ENCODE measurements at places on chromosomes 2 and 18.

DNA sequence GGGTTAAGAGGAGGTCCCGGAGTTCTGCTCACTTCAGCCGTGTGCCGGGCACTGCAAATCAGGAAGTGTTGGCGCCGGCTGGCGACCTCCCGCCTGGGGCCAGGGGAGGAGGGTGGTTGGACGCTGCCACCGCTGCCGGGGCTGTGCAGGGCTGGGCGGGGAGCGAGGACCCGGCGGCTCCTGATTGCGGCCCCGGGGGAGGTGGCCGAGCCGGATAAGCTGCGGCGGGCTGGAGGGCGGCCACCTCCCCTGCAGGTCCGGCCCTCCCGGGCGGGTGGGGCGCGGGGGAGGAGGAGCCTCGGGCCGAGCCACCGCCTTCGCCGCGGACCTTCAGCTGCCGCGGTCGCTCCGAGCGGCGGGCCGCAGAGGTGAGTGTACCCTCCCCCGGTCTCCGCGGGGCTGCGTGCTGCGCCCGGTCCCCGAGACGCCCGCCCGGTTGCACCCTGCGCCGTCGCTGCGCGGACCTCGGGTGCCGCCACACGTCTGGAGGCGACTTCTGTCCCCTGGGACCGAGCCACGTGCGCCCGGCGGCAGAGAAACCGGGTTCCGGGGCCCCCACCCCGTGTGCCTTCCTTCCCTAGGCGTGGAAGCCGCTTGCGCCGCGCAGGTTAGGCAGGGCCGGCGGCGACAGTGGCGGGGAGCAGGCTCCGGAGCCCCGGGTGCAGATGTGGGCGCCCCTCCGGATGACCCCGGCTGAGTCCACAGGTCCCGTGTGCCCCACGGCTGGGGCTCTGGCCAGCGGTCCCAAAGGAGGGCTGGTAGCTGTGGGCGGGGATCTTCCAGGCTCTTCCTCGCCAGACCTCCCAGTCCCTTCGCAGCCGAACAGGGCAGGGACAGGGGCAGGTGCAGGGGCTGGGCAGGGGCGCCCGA is at the start of gene STEAP3:
STEAP3 (plus strand) TSS at position 314 of the 870 bp plus-strand sequence. CDS start 7,179 bp downstream, outside the sequence.
- no peak for DNase-seq

DNA sequence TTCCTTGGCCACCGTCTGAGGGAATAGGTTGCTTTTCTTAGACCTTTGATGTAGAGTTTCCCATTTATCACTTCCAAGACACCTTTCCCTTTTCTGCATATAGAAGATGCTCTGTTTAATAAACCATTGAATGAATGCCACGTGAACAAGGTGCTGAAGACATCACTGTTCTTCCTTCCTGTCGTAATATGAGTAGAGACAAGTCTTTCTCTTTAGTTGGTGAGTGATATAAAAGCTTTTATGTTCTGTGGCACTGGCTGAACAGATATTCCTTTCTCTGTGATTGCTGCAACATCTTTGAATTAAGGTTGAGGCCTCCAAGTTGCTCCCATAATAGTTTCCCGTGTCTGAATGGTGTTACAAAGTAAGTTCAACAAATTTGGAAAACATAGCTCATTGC is 38.7 kb downstream of the TTC39C start:
- DNase-seq: no peak

GRCh38 chr2:71730785-71731383 is 277.5 kb downstream of the DYSF start:
- DNase-seq: no peak

GRCh38 chr2:19360266-19360965 is 2.0 kb upstream of the OSR1 start:
- no peak for DNase-seq

DNA sequence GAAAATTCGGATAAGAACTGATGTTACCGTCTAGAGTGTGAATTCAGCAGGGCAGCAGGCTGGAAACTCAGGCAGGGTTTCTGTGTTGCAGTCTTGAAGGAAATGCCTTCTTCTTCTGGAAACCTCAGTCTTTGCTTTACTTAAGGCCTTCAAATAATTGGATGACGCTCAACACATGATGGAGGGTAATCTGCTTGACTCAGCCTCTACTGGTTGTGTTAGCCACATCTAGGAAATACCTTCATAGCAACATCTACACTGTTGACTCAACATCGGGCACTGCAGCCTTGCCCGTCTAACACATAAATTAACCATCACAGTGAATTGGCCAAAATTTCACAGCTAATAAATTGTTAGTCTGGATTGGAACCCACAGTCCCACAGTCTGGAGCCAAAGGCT is 37.2 kb downstream of the YPEL5 start:
- DNase-seq: no peak

DNA sequence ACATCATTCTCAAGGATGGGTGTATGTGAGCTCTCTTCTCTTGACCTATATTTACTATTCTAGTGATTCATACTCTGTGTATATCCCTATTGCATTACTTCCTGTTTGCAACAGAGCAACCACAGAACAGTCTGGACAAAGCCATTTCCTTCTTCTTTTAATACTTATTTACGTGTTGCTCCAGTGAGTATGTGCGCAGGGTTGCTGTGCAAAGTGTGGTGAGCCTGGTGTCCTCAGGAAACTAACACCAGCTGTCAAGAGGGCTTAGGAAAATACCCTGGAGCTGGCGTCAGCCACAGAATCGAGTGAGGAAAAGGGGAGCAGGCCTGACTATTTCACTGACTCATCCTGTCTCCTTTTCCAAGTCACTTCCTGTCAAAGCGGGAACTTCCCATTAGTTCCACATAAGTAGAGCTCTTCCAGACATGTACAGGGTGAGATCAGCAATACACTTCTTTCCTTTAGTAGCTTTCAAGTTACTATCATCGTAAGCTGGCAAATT is 214.1 kb upstream of the COPS8 start:
- DNase-seq: no peak

- DNase-seq: no peak
These were observed 61.7 kb upstream of the RALBP1 start for GRCh38 chr18:9413576-9413975.

DNA sequence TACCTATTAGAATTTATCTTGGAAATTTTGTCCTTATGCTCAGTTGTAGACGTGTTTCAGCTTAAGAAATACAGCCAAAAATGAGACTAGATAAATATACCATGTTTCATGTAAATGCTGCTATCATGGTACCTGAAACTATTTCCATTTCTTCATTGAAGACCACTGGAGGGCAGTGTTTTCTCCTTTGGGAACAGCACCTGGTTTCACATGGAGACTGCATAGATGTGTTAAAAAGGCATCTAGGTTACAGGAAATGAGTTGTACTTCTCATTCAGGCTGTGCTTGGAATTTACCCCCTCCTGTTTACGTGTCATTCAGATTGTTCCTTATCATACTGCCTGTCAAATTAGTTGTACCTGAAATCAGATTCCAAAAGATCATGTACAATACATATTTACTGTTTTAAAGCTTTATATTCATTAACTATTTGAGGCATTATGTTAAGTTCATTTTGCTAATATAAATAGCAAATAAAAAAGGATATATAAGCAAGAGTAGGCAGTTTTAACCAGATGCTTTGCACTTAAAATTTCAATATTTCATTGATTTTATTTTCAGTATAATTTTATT is 57.3 kb upstream of the PSMD14 start:
- no peak for DNase-seq

DNA sequence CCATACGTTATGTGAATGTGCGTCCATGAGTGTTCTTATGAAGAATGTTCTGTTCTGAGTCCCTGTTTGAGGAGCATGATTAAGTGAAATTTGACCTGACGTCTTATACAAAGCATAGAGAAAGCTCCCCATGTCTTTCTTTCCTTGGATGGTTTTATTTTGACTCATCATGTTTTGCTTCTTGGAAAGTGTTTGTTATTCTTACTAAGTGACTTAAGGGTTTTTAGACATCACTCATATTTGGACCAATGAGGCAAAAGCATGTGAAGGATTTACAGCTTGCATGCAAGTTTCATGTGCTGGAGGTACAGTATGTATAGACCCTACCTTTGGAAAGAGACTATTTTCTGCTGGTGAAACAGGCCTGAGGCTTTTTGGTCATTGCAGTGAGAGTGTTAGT is 33.5 kb upstream of the ZEB2 start:
- no peak for DNase-seq

- no peak for DNase-seq
These were observed 12.7 kb downstream of the DGUOK start for GRCh38 chr2:73939419-73939818.

DNA sequence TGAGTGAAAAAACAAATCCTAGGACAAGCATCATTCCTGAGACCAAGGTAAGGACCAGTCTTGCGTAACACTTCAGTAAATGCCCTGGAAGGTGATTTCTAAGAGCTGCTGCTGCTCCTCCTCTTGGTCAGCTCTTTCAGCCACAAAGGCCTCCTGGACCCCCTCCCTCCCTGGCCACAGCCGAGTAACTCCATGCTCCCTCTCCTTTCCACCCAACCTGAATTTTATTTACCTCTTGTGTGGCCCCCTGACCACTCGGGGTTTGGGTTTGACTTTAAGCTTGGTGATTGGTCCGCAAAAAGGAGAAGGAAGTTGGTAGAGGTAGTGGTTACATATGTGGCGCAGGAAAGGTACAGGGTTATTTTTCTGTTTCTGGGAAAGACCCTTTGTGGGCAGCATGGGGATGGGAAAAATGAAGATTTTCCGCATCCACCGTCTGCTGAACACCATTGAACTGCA is 9.2 kb downstream of the HTRA2 start:
- no peak for DNase-seq

- no peak for DNase-seq
These were observed 46.1 kb downstream of the SDC1 start for GRCh38 chr2:20178666-20179465.

GRCh38 chr18:47582093-47582492 is 330.6 kb upstream of the SKOR2 start:
- no peak for DNase-seq

DNA sequence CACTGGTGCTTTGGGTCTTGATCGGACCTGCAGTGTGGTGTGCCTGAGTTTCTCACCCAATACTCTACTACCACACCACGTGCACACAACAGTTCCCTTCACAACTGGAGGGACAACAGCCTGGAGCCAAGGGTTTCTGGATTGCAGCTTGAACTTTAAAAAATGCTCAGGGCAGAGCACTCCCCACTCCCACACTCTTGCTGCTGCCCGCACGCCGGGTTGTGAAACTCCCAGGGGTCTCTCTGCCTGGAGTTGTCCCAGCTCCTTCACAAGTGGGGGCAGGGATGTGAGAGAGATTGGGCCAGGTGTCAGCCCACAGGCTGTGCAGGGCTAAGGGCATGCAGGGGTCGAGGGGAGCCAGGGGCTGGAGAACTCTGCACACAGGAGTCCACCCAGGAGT is 89.4 kb downstream of the GALR1 start:
- no peak for DNase-seq

- no peak for DNase-seq
These were observed 108.9 kb upstream of the LGALSL start for GRCh38 chr2:64344999-64345576.

GRCh38 chr2:144320491-144320890 is 199.4 kb downstream of the ZEB2 start:
- DNase-seq: peak; percentile 49

- no peak for DNase-seq
These were observed 115.0 kb upstream of the EPB41L5 start for GRCh38 chr2:119897736-119898395.

DNA sequence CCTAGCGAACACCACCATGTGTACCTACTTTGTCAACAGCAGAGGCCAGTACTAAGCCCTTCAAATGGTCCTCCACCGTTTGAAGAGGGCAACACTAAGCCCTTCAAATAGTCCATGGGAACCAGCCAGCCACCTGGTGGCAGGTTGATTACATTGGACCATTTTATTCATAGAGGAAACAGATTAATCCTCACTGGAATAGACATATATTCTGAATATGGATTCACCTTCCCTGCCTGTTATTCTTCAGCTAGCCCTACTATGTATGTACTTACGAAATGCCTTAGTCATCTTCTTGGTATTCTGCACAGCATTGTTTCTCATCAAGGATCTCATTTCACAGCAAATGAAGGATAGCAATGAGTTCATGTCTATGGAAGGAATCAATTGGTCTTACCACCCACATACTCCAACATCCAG is 10.0 kb upstream of the ZNF396 start:
- DNase-seq: no peak

- DNase-seq: peak; percentile 48
These were observed 9.4 kb downstream of the KHK start for GRCh38 chr2:27095745-27096651.

DNA sequence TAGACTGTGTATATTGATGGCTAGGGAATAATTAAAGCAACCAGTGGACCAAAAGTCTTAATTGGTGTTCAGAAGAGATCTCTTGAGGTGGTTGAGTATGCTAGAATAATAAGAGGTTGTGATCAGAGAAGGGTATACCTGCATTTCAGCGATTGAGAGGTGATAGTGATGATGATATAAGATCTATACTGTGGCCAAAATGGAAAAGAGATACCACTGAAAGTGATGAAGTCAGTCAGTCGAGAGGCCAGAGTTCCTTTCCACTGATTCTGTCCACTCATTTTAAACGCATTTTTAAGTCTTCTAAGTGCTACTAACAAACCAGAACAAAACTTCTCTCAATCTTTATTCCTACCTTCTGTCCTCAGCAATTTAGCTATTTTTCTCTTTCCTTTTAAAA is 32.9 kb downstream of the ACTR3 start:
- no peak for DNase-seq

DNA sequence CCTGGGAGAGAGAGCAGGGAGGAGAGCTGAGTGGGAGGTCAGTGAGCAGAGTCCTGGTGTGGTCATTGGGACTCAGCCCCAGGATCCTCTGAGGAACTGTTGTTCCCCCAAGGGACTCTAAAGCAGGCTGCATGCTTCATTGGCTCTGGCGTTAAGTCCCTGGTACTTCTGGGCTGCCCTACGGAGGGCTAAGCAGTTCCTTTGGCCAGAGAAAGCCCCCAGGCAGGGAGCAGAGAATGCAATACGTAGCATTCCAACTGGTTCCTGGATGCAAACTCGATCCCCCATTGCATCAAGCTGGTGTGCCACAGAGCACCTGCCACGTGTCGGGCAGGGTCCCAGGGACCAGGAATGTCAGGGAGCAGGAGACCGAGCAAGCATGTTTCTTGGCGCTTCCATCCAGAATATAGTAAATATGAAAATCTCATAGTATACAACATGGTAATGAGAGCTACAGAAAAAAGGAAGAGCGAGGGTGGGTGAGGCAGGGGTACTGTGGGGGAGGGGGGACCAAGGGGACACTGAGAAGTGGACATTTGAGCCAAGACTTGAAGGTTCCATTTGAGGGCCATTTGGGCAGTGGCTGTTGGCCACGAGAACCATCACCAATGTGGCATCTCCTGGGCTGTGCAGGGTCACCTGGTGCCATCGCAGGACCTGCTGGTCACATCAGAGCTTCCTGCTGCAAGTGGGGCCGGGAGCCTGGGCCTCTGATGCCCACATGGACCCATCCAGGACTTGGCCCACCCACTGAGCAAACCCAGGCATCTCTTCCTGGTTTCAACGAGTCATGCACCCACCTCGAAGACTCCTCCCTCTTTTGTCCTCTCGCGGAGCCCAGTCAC is 160.4 kb downstream of the ASB1 start:
- no peak for DNase-seq

DNA sequence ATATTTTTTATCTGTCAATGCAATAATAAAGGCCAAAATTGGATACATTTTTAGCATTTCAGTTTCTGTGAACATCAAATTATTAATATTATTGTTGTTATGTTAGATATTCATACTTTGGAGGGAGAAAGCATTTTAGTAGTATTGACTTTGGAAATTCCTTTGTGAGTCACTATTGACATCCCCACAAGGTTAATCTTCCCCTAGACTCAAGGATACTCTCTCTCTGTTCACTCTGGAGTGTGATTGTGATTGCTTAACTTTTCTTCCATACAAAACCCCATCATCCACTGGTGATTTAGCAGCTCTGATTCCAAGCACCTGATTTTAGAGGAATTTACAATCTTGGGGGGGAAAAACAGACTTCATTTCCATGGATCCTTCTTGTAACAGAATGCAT is 352.0 kb downstream of the THSD7B start:
- DNase-seq: no peak

GRCh38 chr2:228549441-228550007 is 368.0 kb upstream of the SPHKAP start:
- DNase-seq: no peak
